ENCODE measurements at places on chromosomes 12 and 14.
A peak's percentile ranks its signal among the peaks of the same experiment; 100 is the strongest.

GRCh38 chr14:75661499-75661814, 411 bp downstream of the TTLL5 start:
- DNase-seq: no peak

DNA sequence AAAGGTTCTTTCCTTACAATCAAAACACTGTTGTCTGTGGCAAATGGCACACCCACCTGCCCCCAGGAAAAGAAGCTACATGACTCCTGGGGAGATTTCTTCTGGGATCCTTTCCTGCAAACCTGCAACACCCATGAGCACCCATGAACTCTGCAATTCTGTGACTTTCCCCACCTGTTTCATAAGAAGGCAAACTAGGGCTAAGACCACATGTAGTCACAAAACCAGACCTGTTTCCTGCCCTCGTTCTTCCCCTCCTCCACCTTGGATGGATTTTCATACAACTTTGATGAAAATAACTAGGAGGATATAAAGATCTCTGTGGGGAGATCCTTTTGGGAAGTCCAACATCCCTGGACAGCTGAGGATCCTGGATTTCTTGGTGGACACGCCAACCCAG, 1084.7 kb downstream of the BCL11B start:
- DNase-seq: peak; percentile 51

- DNase-seq: no peak
Observed at GRCh38 chr14:31768355-31768754, 207.2 kb downstream of the NUBPL start.

DNA sequence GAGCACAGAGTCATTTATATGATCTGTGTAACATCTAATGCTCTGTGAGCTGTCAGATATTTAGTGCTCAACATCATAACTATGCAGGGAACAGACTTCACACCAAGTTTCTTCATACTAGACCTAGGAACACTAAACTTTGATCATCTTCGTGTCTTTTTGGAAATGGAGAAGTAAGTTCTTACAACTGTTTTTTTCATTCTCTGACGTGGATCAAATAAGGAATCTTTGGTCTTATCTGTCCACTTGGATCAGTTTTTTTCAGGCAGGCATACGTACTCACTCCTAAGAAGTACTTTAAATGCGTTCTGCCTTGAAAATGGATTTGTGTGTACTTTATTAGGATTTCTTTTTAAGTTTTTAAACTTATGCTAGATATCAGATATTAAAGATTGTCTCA, 191.0 kb downstream of the FBXL14 start:
- DNase-seq: no peak

- DNase-seq: no peak
Observed at GRCh38 chr14:62436261-62436660, 609.0 kb downstream of the KCNH5 start.

DNA sequence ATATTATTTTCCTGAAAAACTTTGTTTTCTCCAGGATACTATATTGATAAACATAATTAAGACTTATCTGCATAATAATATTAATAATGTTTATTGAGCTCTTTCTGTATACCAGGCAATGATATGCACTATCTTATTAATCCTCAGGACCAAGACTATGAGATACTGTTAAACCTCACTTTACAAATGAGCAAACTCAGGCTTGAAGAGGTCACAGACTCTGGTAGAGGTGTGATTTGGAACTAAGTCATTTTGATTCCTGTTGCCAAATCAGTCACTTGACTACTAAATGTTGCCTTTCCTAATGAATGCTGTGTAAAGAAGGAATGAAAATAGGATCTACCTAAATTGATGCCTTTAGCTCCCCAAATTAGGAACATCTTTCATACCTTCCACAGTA, 7.3 kb downstream of the SLC39A9 start:
- DNase-seq: no peak

GRCh38 chr12:92244036-92244435, 98.4 kb upstream of the BTG1 start:
- DNase-seq: no peak

DNA sequence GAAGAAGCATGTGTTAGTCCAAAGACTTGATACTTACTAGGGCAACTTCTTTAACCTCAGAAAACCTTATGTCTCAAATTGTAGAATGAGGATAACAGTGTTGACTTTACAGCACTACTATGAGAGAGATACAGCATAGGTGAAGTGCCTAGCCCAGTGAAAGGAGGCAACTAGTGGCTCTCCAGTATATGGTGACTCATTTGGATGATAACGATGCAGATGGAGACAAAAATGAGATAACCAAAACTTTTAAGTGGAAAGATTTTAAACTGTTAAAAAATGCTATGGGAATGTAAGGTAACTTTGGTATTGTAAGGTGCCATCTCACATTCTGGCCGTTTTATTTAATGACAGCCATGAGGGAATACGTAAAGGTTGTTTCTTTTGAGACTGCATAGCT, 2.7 kb downstream of the PHC1 start:
- no peak for DNase-seq

GRCh38 chr14:76997257-76997970, 31.1 kb downstream of the IRF2BPL start:
- no peak for DNase-seq

GRCh38 chr14:79062226-79062625, 892.1 kb downstream of the NRXN3 start:
- DNase-seq: no peak

- peak; percentile 78 for DNase-seq
Observed at GRCh38 chr12:12461923-12462315, 100.7 kb downstream of the DUSP16 start.

DNA sequence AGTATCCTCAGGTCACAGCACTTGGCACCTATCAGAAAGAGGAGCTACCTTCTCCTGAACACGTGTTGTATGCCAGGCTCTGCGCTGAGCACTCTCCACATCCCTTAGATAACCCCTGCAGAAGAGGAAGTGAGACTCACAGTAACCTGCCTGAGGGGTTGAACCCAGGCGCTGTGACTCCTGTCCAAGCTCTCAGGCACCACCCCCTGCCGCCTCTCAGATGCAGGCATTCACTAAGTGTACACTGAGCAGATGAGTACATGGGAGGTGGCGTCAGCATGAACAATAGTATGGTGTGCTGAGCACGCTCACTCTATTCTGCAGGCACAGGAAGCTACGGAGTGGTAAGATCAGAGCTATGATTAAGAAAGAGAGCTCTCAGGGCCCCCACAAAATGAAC, 21.0 kb upstream of the RIC8B start:
- DNase-seq: peak; percentile 52

DNA sequence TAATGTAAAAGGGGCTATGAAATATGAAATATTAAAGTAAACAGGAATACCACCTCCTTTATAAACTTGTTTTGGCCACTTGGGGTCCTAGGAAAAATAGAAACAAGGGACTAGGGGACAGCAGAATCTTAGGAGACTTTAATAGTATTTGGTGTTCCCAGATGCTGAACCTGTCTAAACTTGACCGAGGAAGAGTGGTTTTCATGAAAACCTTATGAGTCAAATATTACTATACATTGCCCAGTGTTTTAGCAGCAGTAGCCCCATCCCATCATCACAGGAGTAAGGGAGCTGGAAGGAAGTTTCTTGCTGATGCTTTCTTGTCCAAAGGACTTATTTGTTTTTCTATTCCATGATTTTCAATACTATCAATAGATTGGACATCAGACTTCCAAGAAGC, 177.5 kb upstream of the CAND1 start:
- DNase-seq: no peak

- no peak for DNase-seq
Observed at GRCh38 chr12:123474485-123475245, 16.7 kb downstream of the SNRNP35 start.

DNA sequence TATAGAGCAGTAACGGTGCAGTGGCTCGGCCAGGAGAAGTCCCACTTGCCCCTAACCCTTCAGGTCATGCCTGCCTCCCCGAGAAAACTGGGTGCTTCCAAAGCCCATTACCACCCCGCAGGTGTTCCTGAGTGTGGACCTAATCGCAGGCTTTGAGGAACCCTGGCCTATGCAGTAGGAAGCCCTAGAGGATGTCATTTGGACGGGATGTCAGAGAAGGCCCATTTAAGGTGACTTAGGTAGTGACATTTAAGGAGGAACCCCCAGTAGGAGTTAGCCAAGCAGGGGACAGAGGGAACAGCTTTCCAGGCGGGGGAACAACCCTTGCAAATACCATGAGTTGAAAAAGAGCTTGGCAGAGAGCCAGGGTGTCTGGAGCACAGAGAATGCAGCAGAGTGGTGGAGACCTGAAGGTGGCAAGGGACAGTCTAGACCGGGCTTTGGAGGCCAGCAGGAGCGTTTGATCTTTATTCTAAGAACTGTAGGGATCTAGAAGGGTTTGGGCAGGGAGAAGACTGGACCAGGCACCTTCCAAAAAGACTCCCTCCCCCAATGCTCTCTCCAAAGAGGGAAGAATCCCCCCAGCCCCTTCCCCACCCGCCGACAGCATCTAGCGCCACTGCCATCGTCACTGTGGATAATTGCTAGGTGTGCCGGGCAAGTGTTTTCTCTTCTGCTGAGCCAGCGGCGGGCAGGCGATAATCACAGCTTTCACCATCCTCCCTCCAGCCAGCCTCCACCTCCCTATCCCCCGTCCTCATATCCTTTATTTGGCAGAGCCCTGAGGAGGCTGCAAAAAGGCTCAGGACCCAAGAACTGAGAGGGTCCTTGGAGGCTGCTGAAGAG, 33.3 kb upstream of the BEGAIN start:
- no peak for DNase-seq
